Stimulated activated CD4-positive, alpha-beta T cell treated with anti-CD3 and anti-CD28 coated beads, Interleukin-1b, Interleukin-23, amount 100 ng/mL, for 1 hour (primary cell): ENCODE measurements at places on chromosomes 6 and 20.

DNA sequence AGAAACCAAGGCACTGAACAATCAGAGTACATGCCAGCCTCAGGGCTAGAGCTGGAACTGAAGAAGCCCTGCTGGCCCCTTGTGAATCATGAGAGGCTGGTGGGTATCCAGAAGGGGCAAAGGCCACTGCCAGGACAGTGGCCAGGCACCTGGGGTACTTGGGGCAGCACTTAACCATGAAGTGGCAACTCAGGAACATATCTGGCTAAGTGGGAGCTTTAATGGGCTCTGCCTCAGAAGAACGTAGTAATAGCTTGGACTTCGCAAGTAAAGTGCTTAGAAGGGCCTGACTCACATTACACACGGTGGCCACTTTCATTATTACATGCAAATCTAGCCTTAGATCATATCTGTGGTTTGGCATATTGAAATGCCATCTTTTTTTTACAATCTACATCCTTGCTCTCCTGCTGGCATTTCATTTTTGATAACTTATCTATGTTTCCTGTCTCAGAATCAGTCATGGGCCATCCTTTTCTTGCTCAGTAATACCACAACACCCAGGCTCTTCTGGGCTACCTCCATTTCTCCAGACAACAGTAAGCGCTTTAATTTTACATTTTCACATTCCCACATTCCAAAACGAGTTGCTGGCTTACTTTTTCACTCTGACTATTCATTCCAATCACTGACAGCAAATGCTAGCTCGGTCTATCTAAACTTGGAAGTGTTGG is 21.6 kb downstream of the NAPB start:
- no peak for DNase-seq

- no peak for DNase-seq
These were observed 39.2 kb upstream of the NHSL1 start for GRCh38 chr6:138538390-138539031.

GRCh38 chr20:23425129-23425528 is 3.8 kb upstream of the NAPB start:
- no peak for DNase-seq

- no peak for DNase-seq
These were observed 13.5 kb upstream of the RAB5IF start for GRCh38 chr20:36591854-36592641.

GRCh38 chr6:12584631-12585405 is 131.7 kb upstream of the PHACTR1 start:
- no peak for DNase-seq

GRCh38 chr6:84515067-84515466 is 249.3 kb downstream of the TBX18 start:
- no peak for DNase-seq

- no peak for DNase-seq
These were observed 387.3 kb downstream of the CDKAL1 start for GRCh38 chr6:20921578-20921977.

DNA sequence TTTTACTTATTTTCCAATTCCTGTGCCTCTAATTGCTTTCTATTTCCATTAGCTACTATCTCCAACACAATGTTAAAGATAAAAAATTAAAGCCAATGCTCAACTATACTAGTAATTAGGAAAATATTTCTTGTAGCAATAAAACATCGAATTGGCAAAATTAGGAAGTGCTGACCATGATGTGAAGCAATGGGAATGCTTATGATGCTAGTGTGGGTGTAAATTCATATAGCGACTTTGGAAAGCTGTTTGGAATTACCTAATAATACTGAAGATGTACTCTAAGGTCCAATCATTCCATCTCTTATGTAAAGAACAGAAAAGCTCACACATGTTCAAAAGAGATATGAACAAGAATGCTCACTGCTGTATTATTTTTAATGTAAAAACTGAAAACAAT is 78.2 kb downstream of the UBE3D start:
- DNase-seq = no peak

DNA sequence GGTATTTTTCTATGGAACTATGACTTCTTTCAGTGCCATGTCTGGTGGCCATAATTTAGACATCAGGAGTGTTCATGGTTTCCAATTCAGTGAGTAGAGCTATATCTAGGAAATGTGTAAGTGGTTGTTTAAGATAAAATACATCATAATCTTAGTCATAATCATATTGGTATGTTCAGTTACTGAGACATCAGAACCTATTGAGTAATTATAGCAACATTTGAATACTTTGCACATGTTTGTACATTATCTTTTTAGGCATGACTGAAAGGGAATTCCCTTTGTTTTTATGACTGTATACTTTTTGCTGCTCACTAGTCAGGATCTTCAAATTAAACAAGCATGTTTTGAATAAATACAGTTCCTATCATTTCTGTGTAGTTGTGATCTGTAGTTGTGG is 64.0 kb downstream of the STXBP5 start:
- no peak for DNase-seq

- DNase-seq = no peak
These were observed 108.0 kb upstream of the LRFN2 start for GRCh38 chr6:40695114-40695513.

- no peak for DNase-seq
These were observed 1.3 kb downstream of the ZKSCAN4 start for GRCh38 chr6:28250747-28251146.
